SIG-M5 (cell line): ENCODE measurements at places on chromosomes 3 and 15.

DNA sequence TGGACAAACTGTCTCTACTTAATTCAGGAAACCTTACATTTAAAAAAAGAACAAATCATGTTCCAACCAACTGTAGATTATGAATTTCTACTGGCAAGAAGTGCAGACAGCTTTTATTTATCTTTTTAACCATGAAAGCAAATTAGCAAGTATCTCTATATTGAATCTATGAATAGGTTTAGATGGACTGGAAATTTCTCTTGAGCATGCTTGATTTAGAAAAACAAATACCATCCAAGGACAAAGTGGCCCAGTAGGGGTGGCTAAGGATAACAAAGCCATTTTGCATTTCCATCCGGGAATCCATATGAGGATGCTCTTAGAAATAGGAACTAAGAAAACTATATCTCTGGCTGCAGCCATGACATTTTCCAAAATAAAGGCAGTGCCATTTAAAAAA, 150.6 kb downstream of the KCNMB2 start:
- DNase-seq: no peak

- DNase-seq: no peak
Observed at GRCh38 chr3:57004229-57004628, 56.2 kb upstream of the SPATA12 start.

DNA sequence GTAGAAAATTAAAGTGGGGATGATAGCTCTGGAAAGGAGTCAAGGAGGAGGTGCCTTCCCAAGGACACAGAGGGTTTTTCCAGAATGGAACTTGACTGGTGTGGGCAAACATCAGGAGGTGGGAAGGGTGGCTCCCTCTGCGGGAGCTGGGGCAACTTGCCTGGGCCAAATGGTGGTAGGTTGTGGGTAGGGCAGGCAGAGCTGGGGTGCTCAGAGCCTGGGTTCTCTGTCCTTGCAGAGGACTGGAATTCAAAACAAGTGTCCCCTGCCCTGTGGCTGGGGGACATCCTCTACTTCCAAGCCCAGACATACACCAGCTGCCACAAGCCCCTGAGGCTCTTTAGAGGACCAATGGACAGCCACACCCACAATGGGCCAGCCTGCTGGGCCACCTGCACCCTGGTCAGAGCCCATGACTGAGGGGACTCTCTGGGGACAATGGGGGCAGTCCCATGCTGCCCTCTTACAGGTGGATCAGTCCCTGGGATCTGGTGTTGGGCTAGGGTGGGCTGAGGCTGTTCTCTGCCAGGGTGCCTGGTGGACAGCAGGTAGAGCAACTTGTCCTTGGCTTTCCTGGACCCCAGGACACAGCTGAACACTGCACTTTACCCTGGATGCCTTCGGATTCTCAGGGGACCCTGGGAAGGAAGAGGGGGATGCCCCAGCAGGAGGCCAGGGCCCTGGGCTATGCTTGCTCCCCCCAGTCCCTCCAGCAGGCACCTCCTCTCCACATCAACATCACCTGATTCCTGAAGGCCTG, 38.6 kb upstream of the CSPG4 start:
- DNase-seq: no peak

DNA sequence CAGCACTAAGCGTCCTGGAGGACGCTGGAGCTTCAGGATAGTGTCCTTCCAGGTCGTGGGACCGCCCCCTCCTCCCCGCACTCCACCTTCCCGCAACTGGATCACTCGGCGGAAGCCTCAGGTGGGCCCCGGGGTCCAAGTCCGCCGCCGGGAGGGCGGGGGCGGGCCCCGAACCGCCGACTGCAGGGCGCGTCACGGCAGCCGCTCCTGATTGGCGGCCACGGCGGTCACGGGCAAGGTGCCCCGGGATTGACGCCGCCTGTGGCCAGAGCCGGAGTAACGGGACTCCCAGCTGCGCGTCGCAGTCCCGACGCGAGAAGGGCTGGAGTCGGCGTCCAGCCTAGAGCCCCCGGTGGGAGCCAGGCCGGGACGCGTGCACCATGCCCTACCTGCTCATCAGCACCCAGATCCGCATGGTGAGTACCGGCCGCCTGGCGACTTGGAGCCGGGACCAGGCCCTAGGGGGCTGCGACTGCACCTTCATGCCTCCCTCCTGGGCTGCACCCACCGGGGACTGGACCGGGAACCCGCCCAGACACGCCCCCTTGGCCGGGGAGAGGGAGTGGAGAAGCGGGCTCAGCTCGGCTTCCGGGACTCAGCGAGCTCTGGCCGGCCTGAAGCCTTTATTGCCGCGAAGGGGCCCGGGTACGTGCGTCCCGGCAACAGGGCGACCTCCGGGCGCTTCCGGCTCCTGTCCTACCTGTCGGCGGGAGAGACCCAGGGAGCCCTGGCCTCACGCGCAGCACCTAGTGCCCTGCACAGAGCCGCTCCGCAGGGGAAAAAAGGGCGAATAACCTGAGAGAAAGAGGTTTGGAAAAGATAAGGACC, at the start of gene GCHFR:
Gene GCHFR, plus strand, starts transcription at position 268 of the 828 bp plus-strand sequence. Its CDS starts 113 bp downstream, at position 381.
- no peak for DNase-seq

DNA sequence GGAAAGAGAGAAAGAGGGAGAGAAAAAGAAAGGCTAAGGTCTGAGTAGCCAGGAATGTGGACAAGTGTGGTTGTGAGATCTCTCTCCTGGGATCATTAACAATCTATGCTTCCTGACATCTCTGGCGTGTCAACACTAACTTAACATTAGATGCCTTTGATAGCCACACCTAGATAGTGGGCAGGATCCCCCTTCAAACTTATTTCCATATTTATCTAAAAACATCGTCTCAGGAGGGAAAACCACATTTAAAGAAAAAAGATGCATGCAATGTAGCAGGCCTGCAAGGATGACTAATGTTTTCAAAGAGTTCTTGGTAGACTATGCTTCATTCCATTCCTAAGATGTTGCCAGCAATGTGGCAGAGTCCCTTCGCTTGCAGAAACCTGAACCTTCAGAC, 80.9 kb downstream of the MLH1 start:
- no peak for DNase-seq
